Activated naive CD8-positive, alpha-beta T cell treated with anti-CD3 and anti-CD28 coated beads, Interleukin-2, amount 50 U/mL, for 16 hours (primary cell): ENCODE measurements at places on chromosomes 2 and 18.

DNA sequence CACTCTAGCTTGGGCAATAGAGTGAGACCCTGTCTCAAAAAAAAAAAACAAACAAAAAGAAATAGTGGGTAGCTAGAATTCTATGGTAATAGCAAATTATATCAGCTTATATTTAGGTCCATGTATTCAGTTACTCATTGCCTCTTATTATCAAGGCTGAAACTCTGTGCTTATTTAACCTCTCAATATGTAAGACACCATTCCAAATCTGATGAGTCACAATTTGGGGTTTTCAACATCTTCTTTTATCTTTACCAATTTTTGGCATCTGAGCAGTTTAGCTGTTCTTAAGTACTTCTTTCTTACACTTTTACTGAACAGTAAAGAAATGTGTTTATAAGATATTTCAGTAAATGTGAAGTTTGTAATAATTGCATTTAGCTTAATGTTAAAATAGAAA lies 69.3 kb downstream of the TTC27 start:
- DNase-seq, result no peak

DNA sequence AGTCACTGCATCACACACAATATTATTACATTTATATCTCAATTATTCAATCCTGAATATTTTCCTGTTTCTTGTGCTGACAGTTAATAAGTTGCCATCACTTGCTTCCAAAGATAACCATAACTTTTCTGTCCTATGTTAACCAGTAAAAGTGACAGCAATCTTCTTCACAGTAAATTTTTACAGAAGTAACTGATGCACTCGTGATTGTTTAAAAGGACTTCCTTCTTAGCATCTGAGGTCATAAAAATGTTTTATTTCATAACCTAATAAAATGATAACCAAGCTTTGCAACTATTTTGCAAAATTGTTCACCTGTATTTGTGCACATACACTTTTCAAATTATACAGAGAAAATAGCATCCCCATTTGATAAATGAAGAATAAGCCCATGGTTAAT lies 20.6 kb upstream of the ANKRD62 start:
- no peak for DNase-seq

- no peak for DNase-seq
Measured at GRCh38 chr2:172287605-172288315, 139.6 kb upstream of the ITGA6 start.

- DNase-seq, result no peak
Measured at GRCh38 chr2:28600181-28600580, 104.3 kb downstream of the PLB1 start.

DNA sequence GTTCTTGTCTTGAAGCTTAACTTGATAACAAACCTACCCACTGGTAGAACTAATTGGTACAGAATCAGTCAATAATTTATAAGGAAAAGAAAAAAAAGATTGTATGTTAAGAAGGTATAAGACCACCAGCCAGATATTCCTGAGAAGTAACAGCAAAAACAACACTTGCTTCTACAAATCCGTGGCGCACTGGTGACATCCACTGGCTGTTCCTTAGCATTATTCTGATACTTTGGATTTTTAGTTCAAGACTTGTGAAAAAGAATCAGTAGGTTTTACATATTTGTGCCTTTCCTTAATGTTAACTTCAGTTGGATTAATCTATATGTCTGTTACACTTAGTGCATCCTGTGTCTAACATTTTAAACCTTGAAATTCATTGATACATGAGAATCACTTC lies 141.8 kb downstream of the GRB14 start:
- no peak for DNase-seq

DNA sequence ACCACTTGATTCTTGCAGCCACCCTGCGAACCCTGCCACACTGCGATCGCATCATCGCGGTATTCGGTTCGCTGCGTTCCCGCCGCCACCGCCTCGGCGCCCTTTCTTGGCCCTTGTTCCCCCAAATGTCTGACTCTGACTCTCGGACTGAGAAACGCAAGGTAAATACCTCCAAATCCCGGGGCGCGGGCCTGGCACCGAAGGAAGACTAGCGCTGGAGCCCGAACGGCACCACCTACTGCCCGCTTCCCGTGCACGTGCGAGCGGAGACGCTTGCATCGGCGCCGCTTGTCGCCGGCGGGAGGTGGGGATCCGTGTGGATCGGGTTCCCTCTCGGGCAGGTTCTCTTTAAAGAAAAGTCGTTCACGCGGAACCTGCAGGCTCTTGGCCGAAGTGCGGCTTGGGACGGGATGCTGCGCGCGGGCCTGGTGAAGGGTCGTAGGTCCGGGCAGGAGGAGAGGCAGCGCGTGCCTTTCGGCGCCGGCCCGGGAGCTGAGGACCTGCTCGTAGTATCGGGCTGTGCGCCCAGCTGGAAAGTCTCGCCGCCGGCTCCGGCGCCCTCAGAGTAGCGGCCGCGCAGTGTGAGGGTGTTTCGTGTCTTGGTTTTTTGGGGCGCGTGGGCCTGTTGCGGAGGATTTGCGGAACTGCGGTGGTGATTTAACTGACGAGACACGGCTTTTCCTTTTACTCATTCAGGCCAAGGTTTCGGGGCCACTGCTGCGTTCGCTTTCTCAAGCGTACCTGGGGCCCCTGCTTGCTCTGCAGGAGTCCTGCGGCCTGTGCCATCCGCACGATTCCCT lies 514 bp downstream of the BCL2L11 start:
- no peak for DNase-seq

GRCh38 chr2:24456599-24457556 lies 34.2 kb upstream of the NCOA1 start:
- no peak for DNase-seq

GRCh38 chr2:64362562-64363026 lies 91.4 kb upstream of the LGALSL start:
- no peak for DNase-seq

GRCh38 chr2:95007031-95007609 lies 18.4 kb upstream of the MAL start:
- DNase-seq, result no peak

DNA sequence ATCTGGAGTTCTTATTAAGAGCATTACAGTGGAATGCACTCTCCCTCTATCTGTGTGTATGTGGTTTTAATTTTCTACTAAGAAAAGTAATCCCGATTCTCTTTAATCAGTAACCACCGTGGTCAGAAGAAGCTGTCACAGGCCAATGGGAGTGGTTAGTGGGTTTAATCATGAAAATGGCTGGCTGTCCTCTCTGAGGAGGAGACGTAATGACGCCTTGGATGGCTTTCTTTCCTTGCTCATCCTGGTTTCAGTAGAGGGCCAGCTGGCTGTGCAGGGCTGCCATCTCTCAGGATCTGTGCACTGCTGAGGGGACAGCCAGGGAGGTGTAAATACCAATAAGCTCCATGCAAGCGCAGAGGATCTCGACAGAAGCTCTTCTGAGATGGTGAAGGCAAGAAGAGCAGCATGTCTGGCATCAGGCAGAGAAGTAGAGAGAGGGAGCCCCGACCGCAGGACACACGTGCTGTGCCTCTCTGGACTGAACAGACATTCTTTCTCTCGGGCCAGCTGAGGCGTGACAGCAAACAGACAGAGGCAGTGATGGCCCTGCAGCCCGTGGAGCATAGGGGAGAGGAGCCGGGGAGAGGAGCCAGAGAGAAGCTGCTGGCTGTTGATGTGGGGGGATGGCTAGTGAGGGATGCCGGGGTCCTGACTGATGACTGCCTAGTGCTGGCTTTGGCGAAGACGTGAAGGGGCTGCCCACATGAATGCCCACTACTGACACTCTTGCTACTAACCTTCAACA lies 65.1 kb upstream of the DAPL1 start:
- DNase-seq, result no peak

DNA sequence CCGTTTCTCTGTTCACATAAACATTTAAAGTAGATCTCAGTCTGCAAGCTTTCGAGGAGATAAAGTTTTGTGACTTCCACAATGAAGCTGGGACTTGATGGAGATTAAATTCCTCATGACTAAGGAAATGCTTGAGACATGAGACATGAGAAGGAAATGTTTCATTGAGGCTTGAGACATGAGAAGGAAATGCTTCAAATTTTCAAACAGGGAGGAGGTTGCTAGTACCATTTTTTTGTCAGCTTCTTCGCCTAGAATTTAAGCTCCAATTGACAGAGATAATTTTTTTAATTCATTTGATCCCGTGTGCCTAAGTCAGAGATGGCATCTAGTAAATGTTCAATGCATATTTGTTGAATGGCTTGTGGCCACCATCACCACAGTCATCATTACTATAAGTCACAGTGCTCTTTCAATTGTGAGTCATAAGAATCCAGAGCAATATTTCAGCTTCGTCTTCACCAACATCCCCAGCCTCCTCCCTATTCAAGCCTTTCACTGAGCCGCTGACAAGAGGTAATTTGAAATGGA lies 543 bp upstream of the MARCHF4 start:
- DNase-seq, result no peak

DNA sequence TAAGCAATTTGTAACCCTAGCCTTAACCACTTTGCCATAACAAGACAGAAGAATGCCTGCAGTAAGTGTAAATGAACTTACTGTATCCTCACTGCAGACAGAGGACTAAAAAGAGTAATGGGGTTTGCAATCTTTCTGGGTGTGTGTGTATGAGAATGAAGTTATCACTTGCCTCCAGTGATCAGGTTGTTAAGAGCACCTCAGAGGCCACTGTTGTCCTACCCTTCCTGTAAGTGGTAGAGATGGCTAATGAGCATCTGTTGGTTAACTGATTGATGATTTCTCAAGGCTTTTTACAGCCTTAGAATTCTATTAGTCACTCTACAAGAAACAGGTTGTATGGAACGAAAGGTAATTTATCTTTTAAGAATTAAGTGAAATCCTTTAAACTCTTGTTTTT lies 27.6 kb upstream of the GTF2A1L start:
- no peak for DNase-seq

GRCh38 chr2:147331790-147332419 lies 512.9 kb upstream of the ACVR2A start:
- DNase-seq, result no peak

GRCh38 chr18:706405-706804 lies 6.0 kb downstream of the ENOSF1 start:
- no peak for DNase-seq

DNA sequence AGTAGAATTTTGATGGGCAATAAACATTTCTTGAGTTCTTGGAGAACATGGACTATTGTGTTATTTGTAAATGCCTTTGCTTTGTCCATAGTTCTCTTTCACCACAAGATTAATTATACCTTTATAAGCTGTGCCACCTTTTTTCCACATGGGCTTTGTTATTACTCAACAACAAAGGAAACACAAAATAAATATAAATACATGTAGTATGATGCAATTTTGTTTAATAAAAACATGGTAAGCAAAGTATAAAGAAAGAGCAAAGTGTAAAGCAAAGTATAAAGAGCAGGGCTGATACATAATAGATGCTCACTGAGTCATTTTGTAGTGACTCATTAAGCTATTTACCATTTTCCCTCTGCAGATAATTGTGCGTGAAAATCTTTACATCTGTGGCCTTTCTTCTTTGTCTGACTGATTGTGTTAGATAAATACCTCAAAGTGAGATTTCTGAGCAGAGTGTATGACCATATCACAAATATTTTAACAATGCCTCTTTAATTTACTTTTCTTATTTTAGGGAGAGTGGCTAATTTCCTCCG lies 80.9 kb downstream of the CERS6 start:
- no peak for DNase-seq

DNA sequence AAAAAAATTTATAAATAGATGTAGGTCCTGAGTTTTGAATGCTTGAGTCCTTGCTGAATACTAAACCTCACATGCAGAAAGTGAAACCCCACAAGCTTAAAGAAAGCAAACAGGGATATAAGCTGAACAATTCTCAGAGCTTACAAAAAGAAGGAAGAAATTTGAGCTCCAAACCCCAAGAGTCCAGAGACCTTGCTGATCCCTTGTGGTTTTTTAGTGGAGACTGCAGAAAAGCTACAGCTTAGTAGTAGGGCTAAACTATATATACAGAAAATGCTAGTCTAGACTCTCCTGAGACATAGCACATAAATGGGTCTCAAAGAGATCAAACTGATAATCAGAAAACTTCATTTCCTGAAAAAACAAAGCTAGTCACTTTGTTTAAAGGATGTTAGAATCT lies 1548.1 kb upstream of the ZEB2 start:
- DNase-seq, result no peak

- DNase-seq, result no peak
Measured at GRCh38 chr2:219291394-219291793, 12.2 kb downstream of the DNAJB2 start.

DNA sequence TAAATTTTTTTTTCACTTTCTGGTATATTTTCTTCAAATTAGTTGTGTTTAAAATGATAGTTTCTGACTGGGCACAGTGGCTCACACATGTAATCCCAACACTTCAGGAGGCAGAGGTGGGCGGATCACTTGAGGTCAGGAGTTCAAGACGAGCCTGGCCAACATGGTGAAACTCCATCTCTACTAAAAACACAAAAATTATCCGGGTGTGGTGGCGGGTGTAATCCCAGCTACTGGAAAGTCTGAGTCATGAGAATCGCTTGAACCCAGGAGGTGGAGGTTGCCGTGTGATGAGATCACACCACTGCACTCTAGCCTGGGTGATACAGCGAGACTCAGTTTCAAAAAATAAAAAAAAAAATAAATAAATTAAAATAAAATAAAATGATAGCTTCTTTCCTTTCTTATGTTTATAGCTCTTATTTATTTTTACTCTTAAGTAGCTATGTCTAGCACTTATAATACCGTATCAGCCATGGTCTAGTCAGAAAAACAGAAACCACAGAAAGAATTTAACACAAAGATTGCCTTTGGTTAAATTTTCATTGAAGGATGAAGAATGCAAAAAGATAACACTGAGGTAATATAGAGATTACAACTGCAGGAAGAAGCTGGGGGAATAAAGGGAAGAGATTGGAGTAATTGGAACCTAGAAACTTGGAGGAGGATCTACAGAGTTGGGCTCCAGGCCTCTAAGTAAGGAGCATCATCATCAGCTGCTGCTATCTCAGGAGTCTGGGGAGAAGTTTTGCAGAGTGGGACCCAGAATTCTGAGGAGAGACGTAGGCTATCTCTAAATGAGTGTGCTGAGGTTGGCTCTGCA lies 54.7 kb upstream of the MBOAT2 start:
- no peak for DNase-seq

DNA sequence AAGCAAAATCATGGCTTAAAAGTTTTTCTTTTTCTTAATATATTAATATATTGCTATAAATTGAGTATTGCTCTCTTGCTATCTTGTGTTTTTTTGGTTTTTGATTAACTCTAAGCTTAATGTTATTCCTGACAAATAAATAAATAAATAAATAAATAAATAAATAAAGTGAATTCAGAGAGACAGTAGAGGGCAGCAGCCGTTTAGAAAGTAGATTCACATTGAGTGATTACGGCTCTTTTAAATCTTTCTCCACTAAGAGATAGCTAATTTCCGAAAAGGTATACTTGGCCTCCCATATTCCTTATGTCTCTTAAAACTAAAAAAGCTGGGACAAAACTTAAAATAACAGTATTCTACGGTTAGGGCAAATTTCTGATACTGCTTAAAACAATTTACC lies 34.3 kb downstream of the MSH2 start:
- DNase-seq, result no peak

DNA sequence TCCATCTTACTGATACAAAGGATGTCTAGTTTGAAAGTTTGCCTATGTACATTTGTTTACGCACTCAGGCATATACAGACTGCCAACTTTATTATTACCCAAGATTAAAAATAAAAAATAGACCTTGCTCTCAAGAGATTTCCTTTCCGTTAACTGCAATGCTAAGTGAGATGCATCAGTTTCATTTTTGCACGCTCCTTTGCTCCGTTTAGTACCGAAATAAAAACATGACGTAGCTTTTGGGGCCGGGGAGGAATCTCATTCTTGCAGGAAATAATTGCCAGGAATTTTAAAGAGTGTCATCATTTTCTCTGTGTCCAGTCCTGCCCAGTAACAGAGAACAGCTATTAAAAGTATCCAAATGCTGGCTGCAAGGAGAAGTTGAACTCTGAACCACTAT lies 169.5 kb downstream of the SLC8A1 start:
- DNase-seq, result no peak
